ENCODE measurements at places on chromosomes 2 and 18.

DNA sequence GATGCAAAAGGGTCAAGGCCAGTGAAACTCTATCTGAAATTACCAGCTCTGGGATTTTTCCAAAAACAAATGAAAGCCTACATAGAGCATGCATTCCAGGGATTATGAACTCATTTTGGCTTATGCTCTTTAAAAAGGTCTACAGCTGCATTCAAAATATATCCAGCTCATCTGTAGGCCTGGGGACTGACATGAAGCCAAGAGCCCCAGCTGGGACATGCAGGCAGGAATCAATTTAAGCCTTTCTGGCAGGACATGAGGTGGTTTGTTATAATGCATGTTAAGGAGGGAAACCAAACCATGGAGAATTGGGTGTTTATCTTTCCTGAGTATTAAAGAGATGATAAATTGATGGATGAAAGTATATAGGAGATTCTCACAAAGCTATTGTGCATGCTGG, 164.5 kb downstream of the RBM43 start:
- DNase-seq, result no peak

- DNase-seq, result no peak
These were observed 71.2 kb downstream of the SLC9A4 start for GRCh38 chr2:102544182-102544581.

- DNase-seq, result peak; percentile 44
These were observed 374.4 kb downstream of the MTX2 start for GRCh38 chr2:176643646-176644045.

DNA sequence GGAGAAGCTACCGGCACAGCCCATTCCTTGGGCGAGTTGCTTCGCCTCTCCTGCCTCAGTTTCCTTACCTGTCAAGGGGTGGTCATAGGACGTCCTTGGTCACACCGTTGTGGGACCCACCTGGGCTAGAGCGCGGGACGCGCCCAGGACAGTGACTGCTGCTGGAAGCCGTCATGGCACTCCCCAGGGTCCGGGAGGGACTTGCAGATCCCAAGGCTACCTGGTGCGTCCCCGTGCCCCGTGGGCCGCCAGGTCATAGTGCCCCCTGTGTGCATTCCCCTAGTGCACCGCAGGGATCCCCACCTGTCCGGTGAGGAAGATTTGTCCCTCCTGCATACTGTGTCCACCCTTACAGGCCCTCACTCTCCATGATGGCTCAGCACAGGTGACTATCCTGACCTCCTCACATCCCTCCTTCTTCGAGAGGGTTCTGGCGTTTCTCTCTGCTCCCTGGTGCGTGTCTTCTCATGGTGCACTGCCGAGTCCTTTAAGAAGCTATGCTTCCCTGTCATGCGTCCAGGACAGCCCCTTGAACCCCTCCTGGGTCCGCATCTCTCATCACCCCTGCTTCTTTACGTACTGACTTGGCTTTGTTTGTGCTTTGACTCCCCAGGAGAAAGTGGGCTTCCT, 886 bp upstream of the STK25 start:
- DNase-seq, result no peak
